ENCODE measurements at places on chromosomes 1 and 21. TPM values are rescaled to one million over a fixed set of nuclear protein-coding genes. Genes with fewer than 3 reads are reported as not detected.

The TMEM52 gene
- 2.5 TPM for total RNA-seq

The ARMH1 gene
- 49.5 TPM for total RNA-seq

The GPR161 gene
- 0.16 TPM for total RNA-seq

The TRPM2 gene
- total RNA-seq = 0.95 TPM

The SYPL2 gene
- 0.13 TPM for total RNA-seq

The FAM163A gene
- total RNA-seq = not detected

The S100A7A gene
- not detected for total RNA-seq

The ADAMTSL4 gene
- 0.33 TPM for total RNA-seq

The FCGR3A gene
- 0.61 TPM for total RNA-seq

The GCSAML gene
- total RNA-seq = 0.37 TPM

The DNALI1 gene
- total RNA-seq = not detected

The MX2 gene
- total RNA-seq = 7.6 TPM

The TNFRSF8 gene
- total RNA-seq = 17.5 TPM

The TAS1R1 gene
- not detected for total RNA-seq
